ENCODE measurements at places on chromosomes 1 and 21.

DNA sequence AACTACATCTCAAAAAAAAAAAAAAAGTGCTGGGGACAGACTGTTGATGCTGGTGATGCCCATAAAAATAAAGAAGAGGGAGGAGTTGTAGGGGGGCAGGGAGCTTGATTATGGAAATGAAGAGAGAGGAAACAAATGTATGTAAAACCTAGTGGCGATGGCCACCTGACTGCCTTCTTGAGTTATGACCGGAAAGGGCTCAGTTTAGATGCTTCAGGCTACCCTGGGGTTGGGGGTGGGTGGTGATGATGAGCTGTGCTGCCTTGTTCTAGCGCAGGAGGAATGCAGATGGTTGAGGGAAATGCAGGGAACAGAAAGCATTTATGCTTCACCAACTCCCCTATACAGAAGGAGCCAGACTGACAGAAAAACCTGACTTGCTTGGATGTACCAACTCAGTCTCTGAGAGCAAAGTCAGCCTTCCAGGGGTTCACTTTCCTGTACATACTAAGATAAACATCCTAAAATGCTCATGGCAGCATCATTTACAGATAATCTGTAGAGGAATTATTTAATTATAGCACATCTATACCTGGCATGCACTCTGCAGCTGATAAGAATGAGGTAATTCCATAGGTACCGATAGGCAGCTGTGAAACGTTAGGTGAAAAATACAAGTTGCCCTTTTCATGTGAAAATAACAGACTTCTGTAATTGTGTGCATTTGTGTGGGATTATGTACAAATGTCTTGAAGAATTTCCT is 8.0 kb upstream of the BCAR3 start:
- DNase-seq, result no peak

- DNase-seq, result no peak
Observed at GRCh38 chr1:95058974-95059373, 13.8 kb downstream of the ALG14 start.

- DNase-seq, result no peak
Observed at GRCh38 chr1:16114527-16115467, 41.1 kb downstream of the EPHA2 start.

DNA sequence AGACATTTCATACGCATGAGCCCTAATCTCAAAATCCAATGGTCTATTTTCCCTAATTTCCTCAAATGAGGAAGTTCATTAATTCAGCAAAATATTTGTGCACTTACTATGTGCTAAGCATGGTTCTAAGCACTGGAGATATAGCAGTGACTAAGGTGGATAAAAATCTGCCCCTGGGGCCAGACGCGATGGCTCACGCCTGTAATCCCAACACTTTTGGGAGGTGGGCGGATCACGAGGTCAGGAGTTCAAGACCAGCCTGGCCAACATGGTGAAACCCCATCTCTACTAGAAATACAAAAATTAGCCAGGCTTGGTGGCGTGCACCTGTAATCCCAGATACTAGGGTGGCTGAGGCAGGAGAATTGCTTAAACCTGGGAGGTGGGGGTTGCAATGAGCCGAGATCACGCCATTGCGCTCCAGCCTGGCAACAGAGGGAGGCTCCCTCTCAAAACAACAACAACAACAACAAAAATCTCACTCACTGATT is 4.3 kb upstream of the MIIP start:
- DNase-seq, result no peak

GRCh38 chr21:39006571-39007311 is 176.5 kb downstream of the PSMG1 start:
- no peak for DNase-seq

GRCh38 chr1:10522322-10522860 is 47.6 kb downstream of the PEX14 start:
- DNase-seq, result no peak

DNA sequence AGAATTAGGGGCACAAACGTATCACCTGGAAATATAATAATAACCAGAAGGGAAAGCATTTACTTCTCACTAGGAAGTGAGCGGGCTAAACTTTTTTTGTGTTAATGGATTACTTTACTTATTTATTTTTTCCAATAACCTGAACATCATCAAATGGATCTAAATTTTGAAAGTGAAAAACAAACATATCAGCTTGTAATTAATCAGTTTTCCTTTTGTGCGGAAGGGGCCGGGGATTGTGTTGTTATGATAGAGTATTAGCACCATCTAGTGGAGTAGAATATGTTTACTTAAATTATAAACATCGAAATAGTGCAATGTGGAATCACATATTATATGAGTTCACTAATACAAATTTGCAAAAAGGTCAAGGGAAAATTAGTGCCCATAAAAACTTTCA is 9.0 kb downstream of the CFH start:
- DNase-seq, result no peak

- no peak for DNase-seq
Observed at GRCh38 chr1:47469910-47470309, 32.1 kb downstream of the FOXD2 start.

GRCh38 chr1:157770442-157771043 is 6.4 kb downstream of the FCRL2 start:
- DNase-seq, result no peak

- DNase-seq, result no peak
Observed at GRCh38 chr1:2145946-2146835, 48.4 kb downstream of the FAAP20 start.

- DNase-seq, result no peak
Observed at GRCh38 chr1:98906809-98907208, 97.9 kb downstream of the PLPPR5 start.

GRCh38 chr1:67589519-67590233 is 95.3 kb upstream of the GADD45A start:
- no peak for DNase-seq

GRCh38 chr1:185337246-185337645 is 20.2 kb upstream of the IVNS1ABP start:
- no peak for DNase-seq

DNA sequence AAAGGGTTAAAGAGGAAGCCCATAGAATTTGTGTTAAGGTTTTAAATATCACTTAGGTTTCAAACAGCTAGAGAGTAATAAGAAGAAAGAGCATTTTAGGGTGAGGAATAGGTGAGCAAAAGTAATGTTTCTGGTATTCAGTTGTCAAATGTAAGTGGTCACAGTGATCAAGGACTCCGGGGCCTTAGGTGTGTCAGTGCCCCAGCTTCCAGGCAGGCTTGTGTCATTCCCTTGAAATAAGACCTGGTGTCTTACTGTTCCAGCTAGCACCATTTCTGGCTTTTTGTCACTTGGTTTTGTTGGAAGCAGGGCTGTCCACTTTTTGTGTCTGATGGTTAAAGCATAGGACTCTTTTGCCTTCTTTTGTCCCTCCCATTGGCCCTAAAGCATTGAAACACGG is 69.6 kb downstream of the DYRK1A start:
- no peak for DNase-seq

DNA sequence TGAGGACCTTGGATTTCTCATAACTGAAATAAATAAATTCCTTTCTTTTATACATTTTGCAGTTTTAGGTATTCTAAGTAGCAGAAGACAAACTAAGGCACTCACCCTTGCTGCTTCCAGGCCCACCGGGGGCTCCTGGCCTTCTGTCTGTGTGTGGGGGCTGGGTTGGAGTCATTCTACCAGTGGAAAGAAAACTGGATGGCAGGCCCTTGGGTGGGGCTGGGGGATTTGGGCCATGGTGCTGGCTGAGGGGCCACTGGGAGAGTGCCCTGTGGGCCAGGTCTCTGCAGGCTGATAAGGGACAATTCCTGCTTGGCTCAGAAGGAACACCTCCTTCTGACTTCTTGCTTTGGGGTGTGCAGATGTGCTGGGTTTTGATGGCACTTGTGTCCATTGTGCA is 54.0 kb upstream of the CSF3R start:
- DNase-seq, result no peak

DNA sequence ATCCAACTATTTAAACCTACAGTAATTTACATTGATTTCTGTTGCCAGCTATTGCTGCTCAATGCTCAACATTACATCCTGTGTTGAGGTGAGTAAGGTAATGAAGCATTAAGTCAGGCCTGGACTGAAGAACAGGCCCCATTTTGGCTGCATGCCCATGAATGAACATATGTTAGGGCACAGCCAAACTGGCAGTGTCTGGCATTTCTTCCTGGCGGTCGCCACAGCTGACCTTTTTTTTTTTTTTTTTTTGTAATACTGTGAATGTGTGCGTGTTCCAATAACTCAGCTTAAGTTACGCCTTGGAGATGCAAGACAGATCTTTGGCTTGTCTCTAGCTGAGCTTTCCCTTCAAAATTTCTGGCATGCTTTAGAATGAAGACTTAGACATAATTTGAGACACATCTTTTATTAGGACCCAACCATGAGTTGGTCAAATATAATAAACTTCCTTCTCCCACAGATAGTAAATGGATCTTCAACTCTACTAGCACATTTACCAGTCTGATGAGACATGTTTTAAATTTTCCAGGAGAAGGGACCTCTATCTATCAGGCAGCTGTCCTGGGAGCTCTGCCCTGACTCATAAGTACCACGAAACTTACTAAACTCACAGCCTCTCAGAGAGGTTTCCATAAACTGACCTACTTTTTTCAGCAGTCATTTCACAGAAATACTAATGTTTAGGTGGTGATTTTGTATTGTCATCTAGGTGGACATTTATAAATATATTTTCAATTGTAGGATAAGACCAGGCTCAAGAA is 341.1 kb upstream of the RUNX1 start:
- no peak for DNase-seq

- DNase-seq, result no peak
Observed at GRCh38 chr1:89274411-89274857, 1.8 kb upstream of the GBP5 start.
